ENCODE measurements at places on chromosomes 16 and 17. TPM values are rescaled to one million over a fixed set of nuclear protein-coding genes. Genes with fewer than 3 reads are reported as not detected.

GRCh38 chr17:19237389-19238166 is 412 bp downstream of the EPN2 start:
- no peak for DNase-seq

GRCh38 chr17:8622191-8622590 is 8.3 kb downstream of the MYH10 start:
- no peak for DNase-seq

- DNase-seq: no peak
Observed at GRCh38 chr17:78706271-78706915, 75.7 kb downstream of the CYTH1 start.

DNA sequence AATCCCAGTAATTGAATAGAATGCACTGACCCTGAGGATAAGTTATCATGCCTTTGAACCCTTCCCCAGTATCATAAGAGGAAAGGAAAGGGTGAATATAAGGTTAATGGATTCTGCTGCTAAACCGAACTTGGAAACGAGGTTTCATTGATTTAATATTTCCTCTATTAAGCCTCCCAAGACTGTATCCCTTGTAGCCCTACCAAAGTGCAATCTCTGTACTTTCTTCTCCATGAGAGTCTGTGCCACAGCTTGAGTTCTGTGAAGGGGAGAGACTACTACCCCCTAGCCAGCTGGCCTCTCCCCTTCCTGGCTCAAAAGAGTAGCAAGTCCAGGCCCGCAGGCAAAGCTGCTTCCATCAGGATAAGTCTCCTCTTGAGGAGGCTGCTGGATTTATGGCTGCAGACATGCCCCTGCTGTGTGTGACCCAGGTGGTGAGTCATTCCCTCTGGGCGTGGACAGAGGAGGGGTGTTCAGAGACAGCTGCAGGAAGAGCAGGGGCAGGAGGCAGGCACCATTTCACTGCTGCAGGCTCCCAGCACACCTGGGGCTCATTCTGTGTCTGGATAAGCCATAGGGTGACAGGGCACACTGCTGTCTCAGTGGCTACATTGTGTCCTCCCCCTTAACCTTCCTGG is 58.4 kb downstream of the TOM1L2 start:
- no peak for DNase-seq

DNA sequence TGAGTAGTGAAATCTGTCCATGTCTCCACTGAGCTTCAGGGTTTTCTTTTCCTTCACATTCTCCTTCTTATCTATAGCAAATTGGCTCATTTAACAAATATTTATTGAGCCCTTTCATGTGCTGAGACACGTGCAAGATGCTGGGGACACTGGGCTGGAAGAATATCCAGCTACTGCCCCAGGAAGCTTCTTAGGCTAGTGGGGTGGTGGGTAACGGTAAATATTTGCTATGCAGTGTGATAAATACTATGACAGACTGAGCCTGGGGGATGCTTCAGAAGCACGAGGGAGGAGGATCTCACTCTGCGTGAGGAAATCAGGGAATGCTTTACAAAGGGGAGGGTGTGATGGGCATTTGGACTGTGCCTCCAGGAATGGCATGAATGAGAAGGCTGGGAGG is 524.1 kb downstream of the GRIN2A start:
- DNase-seq: no peak

Gene RPL13
- total RNA-seq: 768 TPM

Gene HSD17B1
- total RNA-seq: 3.3 TPM

Gene SLFN13
- 1.8 TPM for total RNA-seq
